ENCODE measurements at places on chromosomes 6 and 20.

GRCh38 chr6:61887423-61887822 lies 398.6 kb downstream of the KHDRBS2 start:
- no peak for DNase-seq

- DNase-seq, result no peak
These were observed 32.3 kb downstream of the ELOVL2 start for GRCh38 chr6:11011787-11012234.

GRCh38 chr6:135008941-135009290 lies 45.7 kb downstream of the HBS1L start:
- DNase-seq, result no peak

- DNase-seq, result no peak
These were observed 39.7 kb upstream of the TULP1 start for GRCh38 chr6:35552285-35552917.

DNA sequence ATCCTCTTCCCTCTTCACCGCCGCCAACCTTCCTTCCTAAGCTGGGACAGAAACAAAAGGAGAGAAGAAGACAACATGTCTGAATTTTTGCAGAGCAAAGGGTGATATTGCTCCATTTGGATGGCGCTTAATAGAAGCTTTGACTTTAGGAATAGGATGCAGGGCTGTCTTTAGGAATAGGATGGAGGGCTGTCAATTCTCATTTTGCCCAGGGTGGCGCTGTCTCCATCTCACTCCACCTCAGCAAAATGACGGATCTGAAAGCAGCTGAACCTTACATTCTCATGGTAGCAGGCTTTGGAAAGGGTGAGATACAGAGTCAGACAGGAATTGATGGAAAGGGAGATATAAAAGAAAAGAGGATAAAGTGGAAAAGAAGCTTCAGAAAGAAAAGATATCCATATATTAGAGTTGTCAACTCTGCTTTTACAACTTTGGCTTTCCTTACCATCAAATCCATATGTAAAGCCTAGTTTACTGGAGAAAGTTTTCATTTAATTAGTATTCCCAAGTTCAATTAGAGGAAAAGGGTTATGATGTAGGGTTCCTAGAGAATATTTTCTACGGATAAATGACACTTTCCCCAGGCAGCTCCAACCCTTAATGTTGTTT lies 2.4 kb downstream of the MTCL3 start:
- no peak for DNase-seq
